Activated gamma-delta T cell (primary cell): ENCODE measurements at places on chromosomes 1 and 21.

DNA sequence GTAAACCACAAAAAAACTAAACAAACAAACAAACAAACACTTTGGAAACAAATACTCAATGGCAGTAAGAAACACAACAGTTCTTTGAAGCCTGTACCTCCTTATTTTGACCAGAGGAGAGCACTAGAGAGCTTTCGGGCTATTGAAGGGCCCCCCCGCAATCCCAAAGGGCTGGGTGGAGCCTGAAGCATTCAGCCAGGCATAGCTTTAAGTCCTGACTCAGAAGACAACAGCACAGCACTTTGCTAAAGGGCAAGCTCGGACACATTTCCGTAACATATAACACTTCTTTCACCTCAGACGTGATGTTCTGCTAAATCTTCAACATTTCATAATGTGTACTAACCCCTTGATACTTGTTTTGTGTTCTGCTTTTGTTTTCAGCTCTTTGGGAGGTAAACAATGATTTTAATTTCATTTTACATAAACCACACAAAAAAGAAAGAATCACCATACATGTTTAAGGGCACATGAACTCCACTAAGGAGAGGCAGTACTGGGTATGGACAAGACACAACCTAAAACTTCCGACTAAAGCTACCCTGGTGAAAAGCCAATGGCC, 9.7 kb upstream of the SHCBP1L start:
- DNase-seq = no peak

GRCh38 chr1:89941110-89941766, 53.7 kb upstream of the ZNF326 start:
- DNase-seq = no peak

- no peak for DNase-seq
Observed at GRCh38 chr1:25040122-25040685, 110.1 kb upstream of the RUNX3 start.

DNA sequence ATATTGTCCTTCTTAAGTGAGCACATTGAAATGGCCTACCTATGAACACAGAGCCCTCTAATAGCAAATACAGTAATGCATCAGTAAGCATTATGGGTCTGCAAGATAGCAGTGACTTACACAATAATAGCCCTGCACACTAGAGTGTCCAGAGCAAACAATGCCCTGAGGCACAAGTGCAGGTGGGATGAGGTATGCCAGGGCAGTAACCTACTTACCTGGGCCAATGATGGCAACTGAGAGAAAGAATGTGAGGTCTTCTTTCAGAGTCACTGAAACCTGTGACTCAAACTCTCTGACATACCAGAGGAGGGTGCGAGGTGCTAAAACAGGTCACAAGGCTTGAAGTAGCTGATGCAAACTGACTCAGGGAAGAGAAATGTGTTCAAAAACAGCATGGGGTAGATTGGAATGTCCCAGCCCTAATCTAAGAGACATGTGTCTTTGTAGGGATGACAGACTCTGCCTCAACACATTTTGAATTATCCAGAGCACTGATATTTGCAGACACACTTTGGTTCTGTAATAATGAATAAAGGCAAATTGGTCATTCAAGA, 168.5 kb upstream of the RUNX1 start:
- no peak for DNase-seq

DNA sequence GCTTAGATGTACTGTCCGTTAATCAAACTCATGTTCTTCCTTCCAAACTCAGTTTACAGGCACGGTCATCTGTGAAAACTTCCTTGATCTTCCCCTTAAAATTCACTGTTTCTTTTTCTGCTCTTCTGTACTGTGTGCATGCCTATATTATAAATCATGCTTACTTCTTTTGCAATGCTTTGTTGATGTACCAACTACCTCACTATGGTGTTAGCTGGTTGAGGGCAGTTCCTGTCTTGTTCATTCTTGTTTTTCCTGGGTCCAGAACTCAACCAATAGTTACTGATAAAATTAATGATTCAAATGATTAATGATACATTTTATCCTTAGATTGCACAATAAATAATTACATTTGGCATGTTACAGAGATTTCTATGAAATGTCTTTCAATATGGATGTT, 163.8 kb downstream of the CHRM3 start:
- DNase-seq = no peak

GRCh38 chr1:6544831-6545230, 9.5 kb downstream of the NOL9 start:
- no peak for DNase-seq
